ENCODE measurements at places on chromosomes 5 and 9.

- no peak for DNase-seq
Measured at GRCh38 chr9:126377176-126377509, 50.5 kb downstream of the MVB12B start.

DNA sequence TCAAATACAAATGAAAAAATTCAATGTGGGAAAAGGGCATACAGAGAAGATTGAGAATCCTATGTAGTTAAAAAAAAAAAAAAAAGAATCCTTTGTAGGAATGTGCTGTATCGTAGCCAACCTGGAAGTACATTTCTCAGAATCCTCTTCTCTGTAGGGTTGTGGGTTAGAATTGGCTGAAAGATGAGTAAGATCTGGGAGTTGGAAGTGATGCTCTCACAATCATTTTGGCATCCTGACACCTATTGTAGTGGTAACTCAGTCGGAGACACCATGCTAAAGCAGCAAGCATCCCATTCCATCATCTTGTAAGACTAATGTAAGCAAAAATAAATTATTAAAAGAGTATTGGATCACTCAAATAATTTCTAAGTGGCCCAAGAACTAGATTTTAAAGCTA, 30.6 kb downstream of the MRPL22 start:
- no peak for DNase-seq

DNA sequence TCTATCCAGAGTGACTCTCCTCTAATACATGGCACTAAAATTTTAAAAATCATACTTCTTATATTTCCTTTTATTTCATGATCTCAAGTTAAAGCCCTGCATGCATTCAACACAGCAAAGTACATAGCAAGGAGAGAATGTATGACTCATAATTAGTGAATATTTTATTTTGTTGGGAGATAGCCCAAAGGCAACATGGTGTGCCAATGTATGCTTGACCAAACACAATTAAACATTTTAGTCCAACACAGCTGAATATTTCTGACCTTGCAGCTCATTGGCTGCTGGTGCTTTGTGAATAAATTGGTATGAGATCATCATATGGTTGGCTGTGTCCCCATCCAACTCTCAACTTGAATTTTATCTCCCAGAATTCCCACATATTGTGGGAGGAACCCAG, 103.5 kb downstream of the NPR3 start:
- DNase-seq, result no peak

GRCh38 chr9:84819491-84819991, 150.0 kb downstream of the NTRK2 start:
- DNase-seq, result no peak

DNA sequence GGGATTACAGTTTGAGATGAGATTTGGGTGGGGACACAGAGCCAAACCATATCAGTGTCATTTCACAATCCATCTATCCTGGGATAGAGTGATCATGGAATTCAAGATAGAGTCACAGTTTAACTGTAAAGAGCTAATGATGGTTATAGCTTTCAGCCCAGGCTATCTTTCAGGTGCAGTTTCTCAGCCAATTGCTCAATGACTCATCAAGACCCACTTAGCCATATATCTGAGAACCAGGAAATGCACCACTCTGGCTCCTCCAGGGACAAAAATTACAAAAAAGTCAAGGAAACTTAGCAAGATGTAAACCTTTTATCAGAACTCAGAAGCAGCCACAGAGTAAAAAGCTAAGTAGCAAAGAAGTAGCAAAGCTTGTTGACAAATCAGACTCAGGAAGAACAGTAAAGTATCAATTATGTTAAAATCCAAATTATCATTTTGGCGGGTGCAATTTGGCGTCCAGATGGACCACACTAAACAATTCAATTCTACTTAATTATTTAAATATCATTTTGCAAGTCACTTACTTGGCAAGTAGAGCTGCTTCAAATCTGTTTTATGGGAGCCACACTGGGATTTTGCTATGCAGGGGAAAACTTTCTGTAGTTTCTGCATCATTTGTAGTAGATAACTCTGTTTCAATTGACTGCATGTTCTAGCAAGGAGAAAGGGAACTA, 169.4 kb downstream of the TLE1 start:
- no peak for DNase-seq

- DNase-seq, result no peak
Measured at GRCh38 chr5:76794871-76795270, 24.0 kb upstream of the F2RL1 start.

DNA sequence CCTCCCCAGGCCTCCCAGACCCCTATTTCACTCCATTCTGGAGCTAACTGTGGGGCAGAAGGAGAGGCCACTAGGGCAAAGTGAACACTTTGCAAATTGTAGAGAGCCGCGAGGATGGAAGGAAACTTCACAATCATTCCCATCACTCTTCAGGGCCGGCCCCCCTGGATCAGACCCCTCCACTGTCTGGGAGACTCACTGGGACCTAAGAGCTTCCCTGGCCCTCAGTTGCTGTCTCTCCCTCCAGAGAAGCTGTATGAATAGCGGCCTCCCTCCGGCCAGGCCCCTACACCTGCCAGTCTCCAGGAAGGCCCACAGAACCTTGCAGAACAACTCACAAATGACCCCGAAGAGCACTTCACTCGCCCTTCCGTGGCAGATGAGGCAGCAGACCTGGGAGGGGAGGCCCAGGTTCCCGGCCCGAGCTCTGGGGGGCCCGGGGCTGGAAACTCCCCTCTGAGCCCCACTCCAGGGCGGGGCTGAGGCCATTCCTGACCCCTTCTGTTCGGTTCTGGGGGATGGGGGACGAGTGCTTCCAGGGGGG, 141.9 kb upstream of the IER5L start:
- no peak for DNase-seq

GRCh38 chr5:112643339-112643971, 94.2 kb upstream of the APC start:
- no peak for DNase-seq

- DNase-seq, result no peak
Measured at GRCh38 chr5:137034764-137035479, 464.2 kb downstream of the SPOCK1 start.

DNA sequence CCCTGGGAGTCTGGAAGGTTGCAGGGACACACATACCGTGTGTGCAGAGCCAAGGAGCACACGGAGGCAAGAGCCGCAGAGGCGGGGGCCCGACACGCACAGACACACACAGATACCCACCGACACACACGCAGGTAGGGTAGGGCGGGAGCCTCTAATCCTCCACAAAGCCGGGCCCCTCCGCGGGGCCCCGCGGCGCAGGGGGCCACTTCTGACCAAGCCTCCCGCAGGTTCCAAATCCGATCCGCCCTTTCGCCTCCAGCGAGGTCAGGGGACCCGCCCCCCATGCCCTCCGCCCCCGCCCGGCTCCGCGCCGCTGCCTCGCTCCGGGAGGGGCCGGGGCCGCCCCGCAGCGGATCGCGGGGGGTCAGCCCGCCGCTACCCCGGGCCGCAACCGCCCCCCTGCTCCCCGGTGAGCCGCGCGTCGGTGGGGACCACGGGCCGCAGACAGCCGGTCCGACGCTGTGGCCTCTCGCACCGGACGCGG, 1.4 kb upstream of the LMX1B start:
- no peak for DNase-seq

- DNase-seq, result no peak
Measured at GRCh38 chr5:129496864-129497595, 36.9 kb downstream of the ADAMTS19 start.

GRCh38 chr5:96093890-96094381, 132.3 kb upstream of the ELL2 start:
- DNase-seq, result no peak

- no peak for DNase-seq
Measured at GRCh38 chr5:174839196-174839595, 114.8 kb downstream of the MSX2 start.

DNA sequence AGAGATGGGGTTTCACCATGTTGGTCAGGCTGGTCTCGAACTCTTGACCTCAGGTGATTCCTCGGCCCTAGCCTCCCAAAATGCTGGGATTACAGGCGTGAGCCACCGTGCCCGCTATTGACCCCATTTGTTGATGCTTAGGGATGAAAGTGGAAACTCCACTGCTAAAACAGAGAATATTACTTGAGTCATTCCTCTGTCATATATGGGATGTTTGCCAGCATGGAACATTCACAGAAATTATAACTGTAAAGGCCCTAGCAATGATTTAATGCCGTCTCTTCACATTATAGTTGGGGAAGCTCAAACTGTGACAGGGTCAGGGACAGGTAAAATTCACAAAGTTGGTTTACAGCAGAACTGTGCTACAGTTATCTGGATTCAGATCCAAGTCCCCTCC, 94.5 kb downstream of the TMC1 start:
- no peak for DNase-seq

- DNase-seq, result no peak
Measured at GRCh38 chr5:18032744-18033143, 398.5 kb downstream of the TAF11L14 start.

DNA sequence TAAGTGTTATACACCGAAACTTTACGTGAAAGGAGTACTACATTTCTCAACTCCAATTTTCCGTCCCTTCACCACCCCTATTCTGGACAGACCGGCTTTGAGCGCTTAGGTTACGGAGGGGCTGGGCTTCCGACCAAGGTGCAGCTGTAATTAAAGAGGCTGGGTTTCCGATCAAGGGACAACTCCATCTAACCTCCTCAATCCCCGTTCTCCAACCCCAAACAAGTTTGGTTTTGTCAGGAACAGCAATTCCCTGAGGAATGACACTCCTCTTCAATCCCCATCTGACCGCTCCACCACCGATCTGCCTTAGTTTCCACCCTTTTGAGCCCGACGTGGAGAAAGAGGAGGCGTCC, 577 bp downstream of the TUT7 start:
- DNase-seq, result no peak

GRCh38 chr9:85237478-85237877, 504.3 kb downstream of the AGTPBP1 start:
- no peak for DNase-seq

GRCh38 chr5:27706832-27707231, 668.4 kb upstream of the CDH9 start:
- DNase-seq, result no peak

DNA sequence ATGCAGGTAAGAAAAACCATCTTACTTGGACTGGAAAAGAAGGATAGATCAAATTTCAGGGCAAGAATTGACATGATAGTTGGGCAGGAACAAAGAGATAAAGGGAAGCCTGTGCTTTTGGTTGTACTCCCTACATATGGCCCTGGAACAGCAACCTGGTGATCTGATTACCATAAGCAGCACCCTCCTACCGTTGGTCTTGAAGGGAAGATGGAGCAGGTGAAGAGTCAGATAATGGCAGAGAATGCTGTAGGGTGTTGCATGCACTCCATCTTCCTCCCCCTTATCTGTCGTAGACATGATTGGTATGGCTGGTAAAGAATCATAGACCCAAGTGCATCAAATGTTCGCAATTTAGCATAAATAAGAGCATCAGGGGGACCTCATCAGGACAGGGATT, 4.7 kb downstream of the IRGM start:
- DNase-seq, result no peak

GRCh38 chr5:102453716-102454115, 45.1 kb downstream of the SLCO6A1 start:
- DNase-seq, result no peak

DNA sequence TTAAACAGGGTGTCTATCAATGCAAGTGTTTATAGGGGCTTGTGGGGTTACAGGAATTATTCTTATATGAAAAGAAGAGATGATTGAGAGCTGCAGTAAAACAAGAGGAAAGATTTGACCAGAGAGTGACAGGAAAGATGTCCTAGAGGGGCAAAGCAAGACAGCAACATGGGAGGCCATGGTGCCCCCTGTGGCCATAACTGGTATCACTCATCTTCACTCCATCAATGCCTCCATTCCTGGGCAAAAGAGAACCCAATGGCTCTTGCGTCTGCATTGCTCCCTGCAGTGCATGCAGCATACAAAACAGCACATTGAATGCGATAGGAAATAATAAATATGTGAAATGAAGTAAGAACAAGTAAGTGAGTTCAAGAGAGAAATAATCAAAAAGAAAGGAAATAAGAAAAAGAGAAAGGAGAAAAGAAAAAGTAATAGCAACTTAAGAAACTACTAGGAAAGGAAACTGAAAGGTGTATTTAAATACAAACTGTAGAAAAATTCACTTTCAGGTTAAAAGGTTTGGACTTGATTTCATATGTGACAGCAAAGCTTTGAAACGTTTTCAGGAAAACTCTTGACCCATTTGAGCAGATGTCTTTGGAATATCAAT, 206.6 kb downstream of the SEMA5A start:
- no peak for DNase-seq

- DNase-seq, result no peak
Measured at GRCh38 chr5:143053780-143054179, 283.6 kb downstream of the ARHGAP26 start.

- no peak for DNase-seq
Measured at GRCh38 chr9:108575276-108575675, 280.5 kb downstream of the ACTL7B start.

- no peak for DNase-seq
Measured at GRCh38 chr9:75432386-75432785, 344.1 kb downstream of the OSTF1 start.

DNA sequence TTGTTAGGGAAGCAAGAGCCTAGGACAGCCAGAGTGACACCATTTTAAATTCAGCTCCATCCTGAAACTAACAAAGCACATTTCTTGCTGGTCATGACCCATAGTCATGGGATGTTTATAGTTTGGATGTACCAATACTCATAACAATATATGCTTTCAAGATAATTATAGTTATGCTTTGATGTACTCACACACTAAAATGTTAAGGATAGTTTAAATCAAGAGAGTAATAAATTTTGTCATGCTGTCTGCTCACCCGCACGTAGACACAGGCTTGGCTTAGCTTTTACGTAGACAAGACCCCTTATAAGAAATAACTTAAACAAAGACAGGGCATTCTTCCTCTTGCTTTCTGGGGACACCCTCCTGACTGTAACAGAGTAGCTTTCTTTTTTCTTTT, 8.9 kb upstream of the STXBP1 start:
- no peak for DNase-seq

DNA sequence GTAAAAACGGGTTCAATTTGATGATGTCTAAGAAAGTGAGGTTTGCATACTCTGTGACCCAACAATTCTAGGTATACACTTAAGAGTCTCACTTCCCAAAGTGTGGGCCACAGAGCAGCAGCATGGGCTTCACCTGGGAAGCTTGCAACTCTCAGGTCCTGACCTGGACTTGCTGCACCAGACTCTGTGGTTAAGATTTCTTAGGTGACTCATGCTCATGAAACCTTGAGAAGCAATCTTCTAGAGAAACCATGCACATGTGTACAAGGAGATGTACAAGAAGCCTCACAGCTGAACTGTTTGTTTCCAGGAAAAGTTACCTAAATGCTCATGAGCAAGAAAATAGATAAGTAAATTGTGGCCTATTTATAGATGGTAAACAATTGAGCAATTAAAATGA, 30.0 kb downstream of the DNAJC21 start:
- no peak for DNase-seq

DNA sequence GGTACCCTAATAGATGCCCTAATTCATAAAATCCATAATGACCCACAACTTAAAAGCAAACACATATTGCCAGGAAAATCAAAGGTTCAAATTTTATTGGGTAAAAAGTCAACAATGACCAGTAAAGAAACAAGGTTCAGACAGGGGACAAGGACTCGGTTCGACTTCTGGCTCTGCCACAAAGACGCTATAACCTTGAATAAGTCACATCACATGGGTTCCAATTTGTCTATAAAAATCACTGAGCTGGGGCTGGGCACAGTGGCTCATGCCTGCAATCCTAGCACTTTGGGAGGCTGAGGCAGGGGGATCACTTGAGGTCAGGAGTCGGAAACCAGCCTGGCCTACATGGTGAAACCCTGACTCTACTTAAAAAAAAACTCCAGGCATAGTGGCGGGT, 80.5 kb downstream of the SERINC5 start:
- no peak for DNase-seq

GRCh38 chr5:96690861-96691260, 28.7 kb downstream of the CAST start:
- no peak for DNase-seq

- no peak for DNase-seq
Measured at GRCh38 chr9:116692616-116693015, 5.5 kb downstream of the TRIM32 start.
